ENCODE measurements at places on chromosomes 6 and 20. TPM values are rescaled to one million over a fixed set of nuclear protein-coding genes. Genes with fewer than 3 reads are reported as not detected.
A peak's percentile ranks its signal among the peaks of the same experiment; 100 is the strongest.

Gene FOXA2
- not detected for total RNA-seq

Gene HINT3
- 12.2 TPM for total RNA-seq

Gene ZNF184
- total RNA-seq = 5.1 TPM

Gene GPR6
- total RNA-seq = not detected

Gene KCNG1
- total RNA-seq = 45.9 TPM

Gene SH3BGRL2
- 14.1 TPM for total RNA-seq

Gene OPN5
- not detected for total RNA-seq

Gene CYP24A1
- total RNA-seq = 0.73 TPM

Gene TRAPPC3L
- not detected for total RNA-seq

Gene B3GALT4
- total RNA-seq = 1.8 TPM

Gene GZF1
- total RNA-seq = 12.2 TPM

GRCh38 chr6:132797951-132798868 lies at the start of gene SLC18B1:
TSS of gene SLC18B1 (minus strand) at chr6:132798637. CDS start at chr6:132798456, 181 bp downstream.
- DNase-seq = no peak
- H3K36me3 ChIP-seq = no peaks in the 10 kb centered on the region
- no peaks in the 10 kb centered on the region for H3K27me3 ChIP-seq
- peak within 1 kb of the TSS; percentile 81 for H3K4me3 ChIP-seq

- peaks cover 7% of the 10 kb centered on the region for H3K36me3 ChIP-seq
- no peak overlapping the region for H3K27ac ChIP-seq
- no peak for DNase-seq
- no peaks in the 10 kb centered on the region for H3K27me3 ChIP-seq
Measured at GRCh38 chr6:2947445-2947844, 23.9 kb downstream of the SERPINB6 start.

- no peak overlapping the region for H3K4me3 ChIP-seq
- H3K27me3 ChIP-seq = no peaks in the 10 kb centered on the region
- H3K27ac ChIP-seq = no peak overlapping the region
- no peak for DNase-seq
- H3K4me1 ChIP-seq = no peaks in the 10 kb centered on the region
- no peaks in the 10 kb centered on the region for H3K36me3 ChIP-seq
Measured at GRCh38 chr6:131177996-131178395, 42.7 kb downstream of the AKAP7 start.

DNA sequence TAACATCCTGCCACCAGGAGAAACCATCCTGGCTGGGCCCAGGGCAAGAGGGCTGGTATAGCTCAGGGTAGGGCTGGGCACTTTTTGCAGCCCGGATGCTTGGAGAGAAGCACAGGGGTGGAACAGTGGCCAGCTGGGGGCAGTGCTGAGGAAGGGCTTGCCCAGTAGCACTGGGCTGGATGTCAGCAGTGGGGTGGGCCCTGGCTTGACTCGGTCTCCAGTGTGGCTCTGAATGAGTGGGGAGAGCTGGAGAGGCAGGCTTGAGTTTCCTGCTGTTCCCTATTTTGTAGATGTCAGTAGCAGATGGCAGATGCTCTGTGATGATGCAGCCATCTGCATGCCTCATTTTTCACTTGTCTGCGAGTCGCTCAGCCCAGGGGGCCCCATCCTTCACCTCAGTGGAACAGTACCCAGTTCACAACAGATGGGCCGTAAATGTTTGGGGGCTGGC lies 56.3 kb upstream of the TULP1 start:
- H3K27ac ChIP-seq = no peak overlapping the region
- H3K4me1 ChIP-seq = no peaks in the 10 kb centered on the region
- DNase-seq = no peak
- peaks cover 15% of the 10 kb centered on the region for H3K27me3 ChIP-seq

- no peak overlapping the region for H3K4me3 ChIP-seq
- peak; percentile 77 for DNase-seq
- peak overlapping the region; percentile 35 for H3K27ac ChIP-seq
- H3K36me3 ChIP-seq = no peaks in the 10 kb centered on the region
- no peaks in the 10 kb centered on the region for H3K27me3 ChIP-seq
Measured at GRCh38 chr20:14879020-14879697, 541.7 kb upstream of the FLRT3 start.

GRCh38 chr6:148249160-148249559 lies 93.5 kb upstream of the SASH1 start:
- no peak for DNase-seq
- H3K27me3 ChIP-seq = no peaks in the 10 kb centered on the region
- H3K36me3 ChIP-seq = no peaks in the 10 kb centered on the region
- H3K27ac ChIP-seq = no peak overlapping the region
- no peaks in the 10 kb centered on the region for H3K4me1 ChIP-seq

- no peak for DNase-seq
- H3K27ac ChIP-seq = no peak overlapping the region
- no peaks in the 10 kb centered on the region for H3K36me3 ChIP-seq
- no peaks in the 10 kb centered on the region for H3K4me1 ChIP-seq
- no peak overlapping the region for H3K4me3 ChIP-seq
Measured at GRCh38 chr6:73747289-73747688, 51.3 kb downstream of the CD109 start.

GRCh38 chr6:143098054-143098671 lies 37.5 kb downstream of the AIG1 start:
- H3K27me3 ChIP-seq = no peaks in the 10 kb centered on the region
- no peaks in the 10 kb centered on the region for H3K4me1 ChIP-seq
- no peak overlapping the region for H3K4me3 ChIP-seq

DNA sequence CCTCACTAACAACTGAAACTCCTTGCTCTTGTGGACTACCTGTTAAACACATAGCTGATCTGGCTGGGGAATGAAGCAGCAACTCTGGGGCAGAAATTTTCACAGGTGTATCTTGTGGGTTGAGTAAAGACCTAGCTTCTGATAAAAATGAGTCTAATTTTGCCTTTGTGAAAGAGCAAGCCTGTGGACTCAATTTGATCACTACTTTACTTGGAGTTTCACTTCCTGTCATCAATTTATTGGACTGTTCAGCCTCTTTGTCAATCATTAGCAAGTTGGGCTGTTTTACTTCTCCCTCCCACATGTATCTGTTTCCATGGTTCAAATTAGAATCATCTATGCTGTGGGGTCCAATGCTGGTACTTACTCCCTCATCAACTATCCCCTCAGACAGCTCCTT lies 29.6 kb upstream of the CRIP3 start:
- H3K4me1 ChIP-seq = no peaks in the 10 kb centered on the region
- no peak overlapping the region for H3K4me3 ChIP-seq
- no peak for DNase-seq
- no peaks in the 10 kb centered on the region for H3K27me3 ChIP-seq

DNA sequence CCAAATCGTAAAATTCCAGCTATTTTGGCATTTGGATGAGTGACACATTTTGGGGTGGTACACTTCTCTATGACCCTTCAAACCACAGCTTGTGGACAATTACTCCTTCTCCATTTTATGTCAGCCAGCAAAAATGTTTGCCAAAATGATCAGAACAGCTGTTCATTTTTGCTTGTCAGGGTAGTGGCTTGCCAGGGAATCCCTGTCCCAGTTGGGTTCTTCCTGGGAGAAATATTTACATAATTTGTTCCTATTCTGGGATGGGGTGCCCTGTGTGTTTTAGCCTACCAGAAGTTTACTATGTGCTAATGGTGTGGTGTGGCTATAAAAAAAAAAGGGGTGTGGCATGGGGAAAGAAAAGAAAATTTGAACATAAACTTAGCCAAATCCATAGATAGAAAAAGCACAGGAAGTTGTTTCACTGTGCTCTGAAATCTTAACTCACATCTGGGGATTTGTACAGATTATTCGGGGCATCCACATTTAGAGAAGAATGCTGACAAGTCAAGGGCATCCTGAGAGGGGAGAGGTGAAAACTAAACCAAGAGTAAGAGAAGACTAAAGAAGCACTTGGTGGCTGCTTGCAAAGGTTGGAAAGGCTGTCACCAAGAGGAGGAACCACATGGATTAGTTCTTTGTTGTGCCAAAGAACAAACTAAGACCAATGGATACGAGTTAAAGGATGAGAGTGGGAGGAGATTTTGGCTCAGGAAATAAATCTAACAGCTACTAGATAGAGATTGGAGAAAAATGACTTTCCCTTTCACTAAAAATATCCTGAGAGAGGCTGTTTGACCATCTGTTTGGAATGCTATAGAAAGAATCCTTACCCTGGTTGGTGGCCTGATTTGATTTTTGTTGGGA lies 55.2 kb upstream of the RBM24 start:
- H3K36me3 ChIP-seq = no peaks in the 10 kb centered on the region
- no peak overlapping the region for H3K27ac ChIP-seq
- no peaks in the 10 kb centered on the region for H3K27me3 ChIP-seq
- H3K4me3 ChIP-seq = no peak overlapping the region
- H3K4me1 ChIP-seq = no peaks in the 10 kb centered on the region

GRCh38 chr6:111367393-111368088 lies 115.5 kb downstream of the REV3L start:
- H3K36me3 ChIP-seq = peaks cover 15% of the 10 kb centered on the region
- no peak overlapping the region for H3K27ac ChIP-seq
- H3K27me3 ChIP-seq = no peaks in the 10 kb centered on the region

DNA sequence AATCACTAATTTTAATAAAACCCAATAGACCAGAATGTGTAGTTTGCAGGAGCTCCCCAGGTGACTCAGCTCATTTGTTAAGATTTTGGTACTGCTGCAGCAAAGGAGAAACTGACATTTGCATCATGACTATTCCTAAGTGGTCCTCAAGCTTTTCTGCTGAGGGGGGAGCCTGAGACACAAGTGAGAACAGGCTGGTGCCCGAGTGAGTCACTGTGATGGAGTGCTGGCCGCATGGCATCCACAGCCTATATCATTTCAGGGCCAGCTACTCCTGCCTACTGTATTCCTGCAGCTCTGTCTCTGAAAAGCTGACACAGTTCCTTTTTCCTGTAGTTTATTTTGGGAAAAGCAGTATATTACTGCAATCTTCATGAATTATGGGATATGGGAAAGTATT lies 113.7 kb upstream of the ENPP5 start:
- H3K27me3 ChIP-seq = peaks cover 3% of the 10 kb centered on the region
- DNase-seq = no peak
- H3K27ac ChIP-seq = no peak overlapping the region

DNA sequence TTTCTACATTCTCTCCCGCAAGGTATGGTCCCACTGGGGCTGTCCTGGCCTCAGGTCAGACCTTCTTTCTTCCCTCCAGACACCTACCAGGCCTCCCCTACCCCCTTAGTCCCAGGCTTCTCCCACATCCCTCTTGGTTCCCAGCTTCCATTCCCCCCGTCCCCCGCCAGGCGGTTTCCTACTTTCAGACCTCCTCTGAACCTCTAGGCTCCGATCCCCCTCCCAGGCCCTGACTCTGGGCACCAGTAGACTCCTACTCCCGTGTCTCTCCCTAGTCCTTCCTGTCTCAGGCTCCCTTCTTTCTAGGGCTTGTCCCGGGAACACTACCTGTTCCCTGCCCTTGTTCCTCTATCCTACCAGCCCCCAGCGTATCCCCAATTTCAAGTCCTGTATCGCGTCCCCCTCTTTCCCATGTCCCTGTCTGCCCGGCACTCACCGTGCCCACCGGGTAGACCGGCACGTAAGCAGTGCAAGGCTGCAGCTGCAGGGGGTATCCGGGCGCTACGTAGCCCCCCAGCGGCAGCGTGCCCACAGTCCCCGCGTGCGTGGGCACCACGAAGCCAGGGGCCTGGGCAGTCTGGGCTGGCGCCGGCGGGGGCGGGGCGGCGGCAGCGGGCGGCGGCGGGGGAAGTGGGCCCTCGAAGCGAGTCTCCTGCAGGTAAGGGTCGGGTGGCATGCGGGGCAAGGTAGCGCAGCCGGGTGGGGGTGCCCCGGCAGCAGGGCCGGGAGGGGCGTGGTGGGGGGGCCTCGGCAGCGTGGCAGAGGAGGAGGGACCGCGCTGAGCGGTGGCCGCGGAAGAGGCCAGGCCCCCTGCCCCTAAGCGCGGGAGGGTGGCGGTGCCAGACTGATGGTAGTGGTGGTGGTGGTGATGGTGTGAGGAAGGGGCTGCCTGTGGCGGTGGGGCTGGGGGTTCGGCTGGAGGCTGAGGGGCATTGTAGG lies 1.5 kb downstream of the PRRT1 start:
- H3K4me1 ChIP-seq = peaks cover 21% of the 10 kb centered on the region
- no peak overlapping the region for H3K4me3 ChIP-seq
- no peaks in the 10 kb centered on the region for H3K36me3 ChIP-seq
- no peak for DNase-seq
